Activated naive CD4-positive, alpha-beta T cell (primary cell): ENCODE measurements at places on chromosomes 6 and 20.

DNA sequence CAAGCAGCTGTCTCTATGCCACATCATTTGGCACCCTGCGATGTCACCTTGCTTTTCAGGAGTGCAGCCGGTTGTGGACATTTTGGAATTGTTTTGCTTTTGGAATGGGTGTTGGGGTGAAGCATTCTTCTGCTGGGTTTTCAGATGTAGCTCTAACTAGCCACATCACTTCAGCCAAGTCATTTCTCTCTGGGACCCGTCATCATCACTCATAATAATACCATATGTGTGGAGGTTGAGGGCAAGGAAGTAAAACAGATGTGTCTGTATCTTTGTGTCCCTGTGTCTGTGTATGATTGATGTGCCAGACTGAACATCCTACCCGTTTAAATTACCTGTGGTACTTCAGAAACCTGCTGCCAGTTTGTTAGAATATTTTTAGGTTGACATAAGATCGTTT, 49.5 kb upstream of the TULP4 start:
- no peak for DNase-seq

- DNase-seq, result no peak
These were observed 179.3 kb downstream of the TBXT start for GRCh38 chr6:165988302-165988756.

DNA sequence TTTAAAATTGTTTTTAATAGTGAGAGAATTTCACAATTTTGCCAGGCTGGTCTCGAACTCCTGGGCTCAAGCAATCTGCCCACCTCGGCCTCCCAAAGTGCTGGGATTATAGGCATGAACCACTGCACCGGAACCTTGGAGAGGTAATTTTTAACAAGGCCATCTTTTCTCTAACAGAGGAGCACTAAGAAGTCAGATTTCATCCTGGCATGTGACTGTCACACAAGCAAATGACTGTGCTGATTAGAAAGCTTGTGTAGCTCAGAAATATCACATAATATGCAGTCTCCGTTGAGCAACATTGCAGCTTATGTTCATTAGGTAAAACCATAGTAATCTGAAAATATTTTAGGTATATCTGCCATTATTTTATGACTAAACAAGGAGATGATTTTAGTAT, 156.0 kb downstream of the CCDC170 start:
- no peak for DNase-seq

- no peak for DNase-seq
These were observed 116.5 kb upstream of the OLIG3 start for GRCh38 chr6:137610702-137611101.

- DNase-seq, result no peak
These were observed at the start of gene ADGB for GRCh38 chr6:146598772-146599405. ADGB (plus strand) TSS chr6:146598972; CDS start chr6:146599041, 69 bp downstream.

- DNase-seq, result no peak
These were observed 156.8 kb upstream of the RIN2 start for GRCh38 chr20:19601126-19601810.

GRCh38 chr6:130980310-130981032, 82.6 kb downstream of the EPB41L2 start:
- DNase-seq, result no peak

DNA sequence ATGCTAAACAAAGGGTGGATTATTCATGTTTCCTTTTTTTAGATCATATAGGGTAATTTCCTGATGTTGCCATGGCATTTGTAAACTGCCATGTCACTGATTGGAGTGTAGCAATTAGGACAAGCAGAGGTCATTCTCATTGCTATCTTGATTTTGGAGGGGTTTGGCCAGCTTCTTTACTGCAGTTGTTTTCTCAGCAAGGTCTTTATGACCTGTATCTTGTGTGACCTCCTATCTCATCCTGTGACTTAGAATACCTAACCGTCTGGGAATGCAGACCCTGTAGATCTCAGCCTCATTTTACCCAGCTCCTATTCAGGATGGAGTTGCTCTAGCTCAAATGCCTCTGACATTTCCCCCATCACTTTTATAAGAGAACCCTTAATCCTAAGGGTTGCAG, 53.6 kb downstream of the CDS2 start:
- no peak for DNase-seq

- no peak for DNase-seq
These were observed 138.2 kb downstream of the BMP7 start for GRCh38 chr20:57128044-57128757.

DNA sequence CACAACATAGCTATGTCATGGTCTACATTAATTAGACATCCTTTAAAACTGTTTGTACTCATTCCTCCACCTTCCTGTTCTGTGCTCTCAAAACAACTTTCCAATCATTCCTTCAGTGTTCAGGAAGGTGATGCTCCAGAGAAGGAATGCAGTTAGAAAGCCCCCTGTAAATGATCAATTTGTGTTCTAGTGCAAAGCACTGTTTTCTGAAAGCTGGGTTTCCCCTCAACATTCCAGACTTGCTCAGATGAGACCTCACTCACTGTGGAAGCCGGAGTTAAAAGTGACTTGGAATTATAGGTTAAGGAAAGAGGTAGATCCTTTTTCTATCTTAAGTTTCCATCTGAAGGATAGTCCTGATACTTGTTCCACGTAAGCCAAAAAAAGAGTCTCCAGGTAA, 95.9 kb downstream of the BMP2 start:
- no peak for DNase-seq

DNA sequence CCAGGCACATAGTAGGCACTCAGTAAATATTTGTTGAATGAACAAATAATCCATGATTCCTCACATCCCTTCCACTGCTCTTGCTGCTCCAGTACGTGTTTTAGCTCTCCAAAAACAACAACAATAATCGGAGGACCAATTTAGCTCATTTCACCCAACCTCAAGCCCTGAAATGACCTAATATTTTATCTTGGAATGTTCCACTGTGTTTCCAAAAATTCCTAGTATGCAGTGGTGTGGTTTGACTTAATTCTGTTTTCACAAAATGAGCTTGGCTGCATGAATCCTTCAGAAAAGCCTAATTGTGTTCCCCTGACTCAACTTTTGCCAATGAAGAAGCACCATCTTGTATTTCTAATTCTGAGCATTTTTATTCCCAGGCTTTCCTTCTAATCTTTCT, 168.0 kb upstream of the PHACTR1 start:
- no peak for DNase-seq

DNA sequence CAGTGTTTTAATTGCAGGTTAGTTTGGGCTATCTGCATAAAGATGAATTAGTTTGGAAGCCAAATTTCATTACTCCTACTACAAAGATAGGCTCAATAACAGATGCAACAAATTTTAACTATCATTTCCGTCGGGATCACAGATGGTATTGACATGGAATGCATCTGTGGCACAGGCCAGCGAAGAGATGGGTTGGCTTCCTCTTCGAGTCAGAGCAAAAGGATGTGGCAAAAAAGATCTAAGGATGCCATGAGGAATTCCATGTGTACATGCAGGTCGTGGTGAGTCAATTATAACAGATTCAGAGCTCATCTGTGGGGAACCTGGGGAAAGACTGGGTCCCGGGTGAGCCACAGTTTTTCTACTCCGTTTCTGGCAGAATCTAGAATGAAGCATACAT, 83.0 kb upstream of the CITED2 start:
- no peak for DNase-seq

GRCh38 chr6:1251198-1252155, 60.4 kb upstream of the FOXQ1 start:
- DNase-seq, result no peak

DNA sequence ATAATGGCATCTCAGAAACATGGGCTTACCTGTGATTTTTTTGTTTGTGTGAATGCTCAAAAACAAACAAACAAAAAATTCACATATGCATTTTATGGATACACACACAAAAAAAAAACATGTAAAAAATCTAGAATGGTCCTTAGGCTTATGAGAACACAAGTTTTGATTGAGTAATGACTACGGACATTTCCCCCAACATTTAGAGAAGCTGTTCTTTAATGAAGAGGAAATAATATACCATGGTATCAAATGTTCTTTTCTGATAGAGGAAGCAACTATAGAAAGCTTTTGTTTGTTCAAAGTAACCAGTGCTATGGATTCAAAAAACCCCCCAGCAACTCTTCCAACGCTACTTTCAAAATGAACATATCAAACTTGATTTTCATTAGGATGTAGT, 8.6 kb upstream of the CALHM6 start:
- DNase-seq, result no peak

DNA sequence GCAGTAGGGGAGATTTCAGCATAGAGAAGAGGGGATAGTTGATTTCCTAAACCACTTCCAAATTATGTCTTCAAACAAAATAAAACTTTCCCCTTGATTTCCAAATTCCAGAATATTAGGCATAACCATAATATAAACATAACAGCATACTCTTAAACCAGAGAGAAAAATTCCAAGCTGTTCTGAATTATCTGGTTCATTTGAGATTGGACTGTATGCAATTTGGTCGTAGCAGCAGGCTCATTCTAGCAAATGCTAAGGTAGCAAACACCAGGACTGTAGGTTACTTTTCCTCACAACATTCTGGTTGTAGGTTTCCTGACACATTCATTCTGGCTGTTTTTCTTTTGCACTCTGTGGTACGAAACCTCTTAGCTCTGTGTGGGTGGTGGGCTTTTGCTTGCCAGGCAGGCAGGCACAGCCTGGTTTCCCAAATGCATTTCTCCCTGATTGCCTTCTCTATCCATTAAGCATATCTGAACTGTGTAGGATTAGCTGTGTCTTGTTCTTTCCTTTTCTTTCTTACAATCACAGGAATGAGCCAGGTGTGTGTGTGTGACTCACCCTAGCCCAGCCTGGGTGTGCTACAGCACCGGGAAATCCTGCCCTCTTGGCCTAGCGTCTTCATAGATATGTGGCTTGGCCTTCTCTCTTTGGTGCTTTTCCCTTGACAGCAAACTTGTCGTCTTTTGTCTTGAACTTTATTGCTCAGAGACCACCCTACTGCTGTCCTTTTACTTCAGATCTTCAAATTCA, 77.1 kb downstream of the JARID2 start:
- DNase-seq, result no peak

DNA sequence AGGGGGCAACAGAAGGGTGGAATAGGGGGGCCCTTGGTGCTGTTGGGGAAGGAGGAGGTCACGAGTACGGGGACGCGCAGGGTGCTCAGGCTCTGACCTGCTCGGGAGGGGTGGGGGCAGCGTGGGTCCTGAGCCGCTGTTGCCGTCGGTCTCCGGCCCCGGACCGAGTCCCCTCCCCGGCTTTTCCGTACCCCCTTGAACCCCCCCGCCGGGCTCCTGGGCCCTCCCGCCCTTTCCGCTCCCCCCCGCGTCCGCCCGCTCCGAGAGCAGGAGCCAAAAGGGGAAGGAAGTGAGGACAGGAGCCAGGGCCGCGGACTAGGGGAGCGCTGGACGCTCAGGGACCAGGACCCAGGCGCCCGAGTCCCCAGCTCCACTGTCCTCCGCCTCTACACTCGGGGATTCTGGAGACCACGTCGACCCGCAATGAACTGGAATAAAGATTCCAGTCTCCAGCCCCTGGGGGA, at the start of gene RGL2:
Gene RGL2 (minus strand): TSS at position 170 of the 464 bp plus-strand sequence. CDS start 332 bp downstream, outside the sequence.
- DNase-seq, result no peak

- DNase-seq, result no peak
These were observed 10.7 kb downstream of the MDFI start for GRCh38 chr6:41648921-41649320.

DNA sequence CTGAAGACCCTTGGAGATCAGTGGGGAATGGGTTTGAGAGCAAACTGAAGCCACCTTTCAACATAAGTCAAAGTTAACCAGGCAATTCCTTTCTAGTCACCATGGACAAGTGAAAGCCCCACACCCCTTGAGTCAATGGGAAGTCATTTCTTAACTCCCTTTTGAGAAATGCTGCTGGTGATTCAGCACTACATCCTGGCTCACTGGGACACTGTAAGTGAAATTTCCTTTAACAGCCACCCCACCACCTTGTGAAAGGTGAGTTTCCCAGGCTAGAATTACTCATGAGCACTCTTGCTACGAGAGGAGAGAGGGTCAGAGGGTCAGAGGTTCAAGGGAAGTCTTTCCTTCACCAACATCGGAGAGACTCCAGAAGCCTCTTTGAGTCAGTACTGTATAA, 93.3 kb upstream of the MARCKS start:
- DNase-seq, result no peak

DNA sequence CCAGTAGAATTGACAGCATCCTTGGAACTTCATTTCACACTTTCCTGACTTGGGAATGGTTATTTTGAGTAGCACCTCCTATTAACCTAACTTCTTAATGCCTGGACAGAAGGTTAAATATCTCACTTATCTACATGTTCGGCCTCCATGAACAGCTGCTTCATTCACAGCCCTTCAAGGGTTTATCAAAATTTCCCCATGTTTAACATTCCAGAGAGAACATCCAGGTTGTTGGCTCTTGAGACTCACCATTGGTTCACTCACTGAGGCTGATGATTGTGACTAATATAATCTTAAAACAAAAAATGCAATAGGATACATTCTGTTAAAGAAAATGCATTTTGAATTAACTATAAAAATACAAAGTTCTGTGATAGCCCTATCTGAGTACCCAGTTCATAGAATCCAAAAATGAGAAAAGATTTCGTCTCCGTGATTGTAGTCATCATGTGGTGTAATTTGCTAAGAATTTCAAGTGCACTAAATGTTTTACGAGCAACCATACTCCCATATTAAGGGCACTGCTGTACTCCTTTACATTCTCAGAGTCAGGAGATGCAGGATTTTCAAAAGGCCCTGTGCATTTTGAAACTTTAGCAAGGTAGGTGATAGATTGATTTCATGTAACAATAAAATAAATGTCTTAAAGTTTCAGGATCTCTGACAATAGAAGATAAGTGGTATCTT, 260.6 kb upstream of the TAB2 start:
- no peak for DNase-seq

GRCh38 chr20:1463971-1464570, 2.6 kb downstream of the NSFL1C start:
- DNase-seq, result no peak

GRCh38 chr6:43803055-43803782, 33.2 kb downstream of the VEGFA start:
- no peak for DNase-seq

DNA sequence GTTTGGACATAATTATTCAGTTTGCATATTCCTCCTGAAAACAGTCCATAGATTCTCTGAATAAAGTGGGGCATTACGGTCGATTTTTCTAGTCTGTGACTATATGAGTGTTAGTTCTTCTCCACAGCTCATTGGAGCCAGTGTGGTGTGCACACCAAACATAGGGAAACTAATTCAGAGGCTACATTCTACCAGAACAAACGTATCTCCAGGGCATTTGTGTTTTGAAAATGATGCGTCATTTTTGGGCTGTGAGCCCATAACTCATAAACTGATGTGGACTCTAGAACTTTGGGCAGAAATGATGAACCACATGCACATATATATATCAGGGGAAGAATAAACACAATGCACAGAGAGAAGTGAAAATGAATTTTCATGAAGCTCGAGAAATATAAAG, 41.8 kb downstream of the C6orf58 start:
- no peak for DNase-seq

- DNase-seq, result no peak
These were observed 66.7 kb upstream of the TOP1 start for GRCh38 chr20:40961686-40962640.

DNA sequence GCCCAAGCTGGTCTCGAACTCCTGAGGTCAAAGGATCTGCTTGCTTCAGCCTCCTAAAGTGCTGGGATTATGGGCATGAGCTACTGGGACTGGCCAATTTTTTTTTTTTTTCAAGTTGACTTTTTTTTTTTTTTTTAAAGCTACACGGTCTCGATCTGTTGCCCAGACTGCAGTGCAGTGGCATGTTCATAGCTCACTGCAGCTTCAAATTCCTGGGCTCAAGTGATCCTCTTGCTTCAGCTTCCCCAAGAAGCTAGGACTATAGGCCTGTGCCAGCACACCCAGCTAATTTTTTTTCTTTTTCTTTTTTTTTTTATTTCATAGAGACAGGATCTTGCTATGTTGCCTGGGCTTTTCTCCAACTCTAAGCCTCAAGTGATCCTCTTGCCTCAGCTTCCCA, 59.5 kb downstream of the NCOA3 start:
- no peak for DNase-seq
